ENCODE measurements at places on chromosomes 16 and 17. TPM values are rescaled to one million over a fixed set of nuclear protein-coding genes. Genes with fewer than 3 reads are reported as not detected.

GRCh38 chr16:19771040-19771439 lies 53.0 kb downstream of the IQCK start:
- no peaks in the 10 kb centered on the region for H3K4me1 ChIP-seq
- no peaks in the 10 kb centered on the region for H3K36me3 ChIP-seq

The CDH8 gene
- 2.8 TPM for total RNA-seq

The CCL4L2 gene
- not detected for total RNA-seq

The KRTAP17-1 gene
- total RNA-seq = not detected

GRCh38 chr16:88367560-88367959 lies 15.2 kb upstream of the ZNF469 start:
- DNase-seq = peak; percentile 42
- H3K27ac ChIP-seq = no peak overlapping the region
- peaks cover 4% of the 10 kb centered on the region for H3K36me3 ChIP-seq
- H3K4me1 ChIP-seq = peaks cover 3% of the 10 kb centered on the region
- no peak overlapping the region for H3K4me3 ChIP-seq

GRCh38 chr17:40951011-40951622 lies 13.7 kb upstream of the KRT23 start:
- no peaks in the 10 kb centered on the region for H3K36me3 ChIP-seq
- H3K27me3 ChIP-seq = peaks cover 10% of the 10 kb centered on the region
- DNase-seq = no peak
- peaks cover 15% of the 10 kb centered on the region for H3K4me1 ChIP-seq

DNA sequence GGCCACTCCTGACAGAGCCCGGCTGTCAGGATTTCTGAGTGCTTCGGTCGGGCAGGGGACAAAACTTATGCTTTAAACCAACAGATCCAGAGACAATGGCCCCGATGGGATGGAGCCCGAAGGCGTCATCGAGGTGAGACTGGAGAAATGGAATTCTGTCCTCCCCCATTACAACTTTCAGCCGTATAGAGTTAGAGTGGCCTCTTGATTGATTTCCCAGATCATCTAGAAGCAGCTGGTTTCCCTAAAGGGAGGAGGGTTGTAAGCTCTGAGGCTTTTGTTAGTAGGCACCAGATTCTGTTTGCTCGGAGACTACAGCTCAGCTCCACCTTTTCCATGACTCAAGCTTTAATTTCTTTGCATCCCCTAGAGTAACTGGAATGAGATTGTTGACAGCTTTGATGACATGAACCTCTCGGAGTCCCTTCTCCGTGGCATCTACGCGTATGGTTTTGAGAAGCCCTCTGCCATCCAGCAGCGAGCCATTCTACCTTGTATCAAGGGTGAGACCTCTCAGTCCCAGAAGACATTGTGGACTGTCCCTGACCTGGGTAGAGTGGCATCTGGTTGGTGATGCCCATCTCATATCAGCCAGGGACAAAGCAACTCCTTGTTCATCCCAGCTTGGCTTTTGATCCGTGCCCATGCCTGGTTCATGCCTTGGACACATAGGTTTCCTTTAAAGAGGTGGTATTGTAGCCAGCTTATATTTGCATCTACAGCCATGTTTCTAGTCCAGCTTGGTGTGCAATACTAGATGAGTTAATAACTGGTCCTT lies 5.1 kb upstream of the CD68 start:
- H3K4me3 ChIP-seq = peak overlapping the region; percentile 94
- DNase-seq = no peak
- no peaks in the 10 kb centered on the region for H3K27me3 ChIP-seq
- H3K4me1 ChIP-seq = peaks cover 57% of the 10 kb centered on the region
- H3K27ac ChIP-seq = peak overlapping the region; percentile 82

GRCh38 chr16:84096447-84097005 lies 20.2 kb downstream of the MBTPS1 start:
- no peak overlapping the region for H3K27ac ChIP-seq
- H3K27me3 ChIP-seq = no peaks in the 10 kb centered on the region

- H3K36me3 ChIP-seq = peaks cover 15% of the 10 kb centered on the region
- no peak overlapping the region for H3K4me3 ChIP-seq
- no peak overlapping the region for H3K27ac ChIP-seq
- DNase-seq = no peak
Observed at GRCh38 chr17:77163001-77163400, 22.2 kb downstream of the SEC14L1 start.

- H3K27me3 ChIP-seq = no peaks in the 10 kb centered on the region
- no peak for DNase-seq
- H3K27ac ChIP-seq = peak overlapping the region; percentile 98
- H3K36me3 ChIP-seq = peaks cover 18% of the 10 kb centered on the region
- peaks cover 53% of the 10 kb centered on the region for H3K4me1 ChIP-seq
- H3K4me3 ChIP-seq = no peak overlapping the region
Observed at GRCh38 chr16:72860726-72861562, 187.0 kb downstream of the ZFHX3 start.

The CLEC3A gene
- not detected for total RNA-seq

- peaks cover 62% of the 10 kb centered on the region for H3K36me3 ChIP-seq
- DNase-seq = no peak
- peak overlapping the region; percentile 89 for H3K27ac ChIP-seq
- H3K4me1 ChIP-seq = peaks cover 14% of the 10 kb centered on the region
Observed at GRCh38 chr16:3304370-3304769, 860 bp downstream of the TIGD7 start.

DNA sequence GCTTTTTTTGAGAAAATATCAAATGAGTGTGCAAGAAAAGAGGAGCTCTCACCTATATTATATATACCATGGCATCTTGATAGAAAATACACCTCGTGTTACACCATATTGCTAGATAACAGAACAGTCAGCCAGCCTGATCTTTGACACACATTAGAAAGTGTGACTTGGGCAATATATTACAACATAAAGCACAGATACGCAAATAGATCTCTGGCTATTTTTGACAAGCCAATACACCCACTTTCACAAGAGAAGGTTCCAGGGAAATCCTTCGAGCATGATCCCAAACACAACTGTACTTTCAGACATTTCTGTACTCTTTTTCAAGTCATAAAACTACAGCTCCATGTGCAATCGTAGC lies 9.4 kb downstream of the GGA2 start:
- no peaks in the 10 kb centered on the region for H3K36me3 ChIP-seq
- DNase-seq = no peak
- peaks cover 39% of the 10 kb centered on the region for H3K4me1 ChIP-seq
- no peaks in the 10 kb centered on the region for H3K27me3 ChIP-seq

- no peaks in the 10 kb centered on the region for H3K27me3 ChIP-seq
- no peak for DNase-seq
- peak overlapping the region; percentile 94 for H3K4me3 ChIP-seq
- H3K27ac ChIP-seq = peak overlapping the region; percentile 75
Observed at GRCh38 chr17:69325518-69326376, 1.2 kb downstream of the ABCA5 start.

DNA sequence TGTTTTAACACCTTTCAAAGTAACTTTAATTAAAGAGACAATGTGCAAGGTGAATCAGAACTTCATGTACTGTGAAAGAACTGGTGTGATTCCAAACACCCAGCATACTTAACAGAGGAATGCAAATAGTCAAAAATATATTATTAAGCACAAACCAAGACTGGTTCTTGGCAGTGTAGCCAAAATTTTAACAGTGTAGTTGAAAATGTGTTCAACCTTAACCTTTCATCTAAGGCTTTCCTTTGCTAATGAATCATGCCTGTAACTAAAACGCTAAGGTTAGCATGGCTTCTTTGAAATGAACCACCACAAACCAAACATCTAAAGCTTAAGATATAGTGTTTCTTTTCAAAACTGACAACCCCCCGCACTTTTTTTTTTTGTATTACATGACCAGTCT lies 146.3 kb upstream of the AXIN2 start:
- no peak overlapping the region for H3K4me3 ChIP-seq
- H3K4me1 ChIP-seq = peaks cover 3% of the 10 kb centered on the region
- no peaks in the 10 kb centered on the region for H3K27me3 ChIP-seq
- no peak for DNase-seq

GRCh38 chr16:49281480-49281842 lies at the start of gene CBLN1:
Gene CBLN1 (minus strand): TSS chr16:49281838. CDS start chr16:49281465, 373 bp downstream.
- H3K4me1 ChIP-seq = peaks cover 13% of the 10 kb centered on the region
- H3K36me3 ChIP-seq = peaks cover 3% of the 10 kb centered on the region
- H3K27me3 ChIP-seq = peaks cover 73% of the 10 kb centered on the region
- peak within 1 kb of the TSS; percentile 61 for H3K4me3 ChIP-seq
- DNase-seq = no peak
- H3K27ac ChIP-seq = no peak within 1 kb of the TSS

GRCh38 chr16:26710450-26710849 lies 356.3 kb upstream of the C16orf82 start:
- no peaks in the 10 kb centered on the region for H3K4me1 ChIP-seq
- no peak for DNase-seq
- no peaks in the 10 kb centered on the region for H3K36me3 ChIP-seq
- H3K27me3 ChIP-seq = no peaks in the 10 kb centered on the region

- no peak for DNase-seq
- no peak overlapping the region for H3K27ac ChIP-seq
Observed at GRCh38 chr16:47079860-47080259, 63.9 kb downstream of the NETO2 start.

The CES5A gene
- total RNA-seq = not detected

DNA sequence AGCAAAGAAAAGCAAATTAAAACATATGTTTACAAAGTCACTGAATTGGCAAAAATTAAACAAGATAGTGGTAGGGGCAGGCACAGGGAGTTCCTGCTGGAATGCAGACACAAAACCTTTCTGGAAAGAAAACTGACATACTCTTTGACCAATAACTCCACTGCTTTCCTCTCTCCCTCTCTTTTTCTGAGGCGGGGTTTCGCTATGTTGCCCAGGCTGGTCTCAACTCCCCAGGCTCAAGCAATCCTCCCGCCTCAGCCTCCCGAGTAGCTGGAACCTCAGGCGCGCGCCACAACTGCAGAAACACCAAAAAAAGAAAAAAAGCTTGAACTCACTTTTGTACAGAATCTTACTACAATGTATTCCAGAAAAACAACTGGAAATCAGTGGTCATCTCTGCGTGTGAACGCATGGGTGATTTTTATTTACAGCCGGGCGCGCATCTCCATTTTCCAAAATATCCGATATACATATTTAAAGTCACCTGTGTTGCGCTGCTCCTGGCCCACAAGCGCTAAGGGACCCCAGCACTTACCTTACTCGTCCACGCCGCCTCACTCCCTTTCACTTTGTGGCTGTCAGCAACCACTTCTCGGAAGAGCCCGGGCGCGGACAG lies 480 bp downstream of the TXNL4B start:
- H3K27ac ChIP-seq = peak overlapping the region; percentile 97
- no peaks in the 10 kb centered on the region for H3K27me3 ChIP-seq
- DNase-seq = no peak
- H3K36me3 ChIP-seq = peaks cover 23% of the 10 kb centered on the region

- peaks cover 9% of the 10 kb centered on the region for H3K27me3 ChIP-seq
- DNase-seq = no peak
- no peaks in the 10 kb centered on the region for H3K36me3 ChIP-seq
- H3K27ac ChIP-seq = no peak overlapping the region
Observed at GRCh38 chr17:41511116-41511515, 5.7 kb upstream of the KRT13 start.

GRCh38 chr17:47816111-47816735 lies 5.4 kb downstream of the OSBPL7 start:
- H3K4me3 ChIP-seq = no peak overlapping the region
- peak; percentile 69 for DNase-seq
- H3K27me3 ChIP-seq = no peaks in the 10 kb centered on the region
- peaks cover 19% of the 10 kb centered on the region for H3K4me1 ChIP-seq
- no peak overlapping the region for H3K27ac ChIP-seq
- peaks cover 40% of the 10 kb centered on the region for H3K36me3 ChIP-seq

DNA sequence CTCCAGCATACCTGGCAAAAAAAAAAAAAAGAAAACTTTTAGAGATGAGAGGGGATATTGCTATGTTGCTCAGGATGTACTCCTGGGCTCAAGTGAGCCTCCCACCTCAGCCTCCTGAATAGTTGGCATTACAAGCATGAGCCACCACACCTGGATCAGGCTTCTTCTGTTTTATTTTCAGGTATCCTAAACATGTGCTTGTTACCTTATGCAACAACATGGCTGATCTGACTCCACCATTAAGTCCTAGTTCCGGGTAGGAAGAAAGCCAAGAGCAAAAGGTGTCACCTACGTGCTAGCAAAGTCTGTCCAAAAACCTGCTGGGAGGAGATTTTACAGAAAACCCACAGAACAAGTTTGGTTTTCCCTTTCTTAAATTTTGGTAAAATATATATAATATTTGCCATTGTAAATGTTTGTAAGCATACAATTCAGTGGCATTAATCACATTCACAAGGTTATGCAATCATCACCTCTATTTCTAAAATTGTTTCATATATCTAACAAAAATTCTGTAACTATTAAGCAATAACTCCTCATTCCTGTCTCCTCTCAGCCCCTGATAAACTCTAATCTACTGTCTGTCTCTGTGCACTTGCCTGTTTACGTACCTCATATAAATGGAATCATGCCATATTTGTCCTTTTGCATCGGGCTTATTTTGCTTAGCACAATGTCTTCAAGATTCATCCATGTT lies 9.1 kb upstream of the CACNG3 start:
- H3K27ac ChIP-seq = no peak overlapping the region
- no peaks in the 10 kb centered on the region for H3K4me1 ChIP-seq
- DNase-seq = no peak
- no peaks in the 10 kb centered on the region for H3K36me3 ChIP-seq

- H3K27ac ChIP-seq = no peak overlapping the region
- H3K36me3 ChIP-seq = no peaks in the 10 kb centered on the region
- no peaks in the 10 kb centered on the region for H3K4me1 ChIP-seq
- no peaks in the 10 kb centered on the region for H3K27me3 ChIP-seq
Observed at GRCh38 chr17:26775219-26775822, 518.6 kb upstream of the WSB1 start.

DNA sequence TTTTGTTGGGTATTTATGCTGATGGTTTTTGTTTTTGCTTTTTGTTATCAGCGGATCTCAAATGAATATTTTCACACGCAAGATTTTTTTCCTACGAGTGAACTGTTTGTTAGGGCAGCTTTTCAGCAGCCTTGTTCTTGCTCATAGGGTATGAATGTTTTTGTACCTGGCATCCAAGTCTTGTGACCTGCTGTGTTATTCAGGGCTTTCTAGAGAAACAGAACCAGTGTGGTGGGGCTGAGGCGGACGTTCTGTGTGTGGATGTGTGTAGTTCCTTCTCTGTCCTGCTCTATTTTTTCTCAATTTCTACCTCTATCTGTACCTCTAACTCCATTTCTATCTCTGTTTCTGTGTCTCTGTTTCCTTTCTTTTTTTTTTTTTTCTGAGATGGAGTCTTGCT lies 78.3 kb downstream of the SNX29 start:
- DNase-seq = no peak
- H3K36me3 ChIP-seq = peaks cover 9% of the 10 kb centered on the region
- peaks cover 10% of the 10 kb centered on the region for H3K4me1 ChIP-seq

GRCh38 chr17:80970044-80970761 lies 21.4 kb upstream of the CHMP6 start:
- DNase-seq = peak; percentile 90
- peaks cover 22% of the 10 kb centered on the region for H3K4me1 ChIP-seq
- H3K27ac ChIP-seq = peak overlapping the region; percentile 8
- no peaks in the 10 kb centered on the region for H3K27me3 ChIP-seq

GRCh38 chr17:55005520-55005919 lies 37.0 kb downstream of the STXBP4 start:
- no peaks in the 10 kb centered on the region for H3K27me3 ChIP-seq
- no peaks in the 10 kb centered on the region for H3K36me3 ChIP-seq
- no peaks in the 10 kb centered on the region for H3K4me1 ChIP-seq
- no peak for DNase-seq
- H3K4me3 ChIP-seq = no peak overlapping the region
- no peak overlapping the region for H3K27ac ChIP-seq

The MC1R gene
- 7.9 TPM for total RNA-seq

GRCh38 chr17:39971076-39971603 lies 8.3 kb downstream of the GSDMA start:
- no peak overlapping the region for H3K4me3 ChIP-seq
- peaks cover 6% of the 10 kb centered on the region for H3K4me1 ChIP-seq
- no peak overlapping the region for H3K27ac ChIP-seq
- DNase-seq = no peak
- no peaks in the 10 kb centered on the region for H3K36me3 ChIP-seq
- H3K27me3 ChIP-seq = peaks cover 55% of the 10 kb centered on the region

Data from chondrocyte (in vitro differentiated cells).